ENCODE measurements at places on chromosomes 13 and 19. TPM values are rescaled to one million over a fixed set of nuclear protein-coding genes. Genes with fewer than 3 reads are reported as not detected.

TMPRSS9 gene
- total RNA-seq: 0.25 TPM

SULT2A1 gene
- not detected for total RNA-seq

KLK14 gene
- not detected for total RNA-seq

ZSCAN1 gene
- 2.2 TPM for total RNA-seq

KLK15 gene
- not detected for total RNA-seq

FUT2 gene
- under 0.01 TPM for total RNA-seq

C19orf38 gene
- not detected for total RNA-seq

ALOX5AP gene
- 0.74 TPM for total RNA-seq

CDX2 gene
- total RNA-seq: not detected

TMEM221 gene
- total RNA-seq: 0.74 TPM

CPB2 gene
- not detected for total RNA-seq

FPR2 gene
- not detected for total RNA-seq

OR7D2 gene
- total RNA-seq: under 0.01 TPM

PSG1 gene
- total RNA-seq: not detected

CGB8 gene
- not detected for total RNA-seq

TMEM238 gene
- total RNA-seq: not detected

PROZ gene
- not detected for total RNA-seq

All from temporal lobe (tissue), 4 donors.